ENCODE measurements at places on chromosomes 11 and 22.

GRCh38 chr11:119254239-119254638 is 48.1 kb downstream of the CBL start:
- DNase-seq = no peak

GRCh38 chr11:32098142-32098903 is 7.4 kb downstream of the RCN1 start:
- DNase-seq = no peak

DNA sequence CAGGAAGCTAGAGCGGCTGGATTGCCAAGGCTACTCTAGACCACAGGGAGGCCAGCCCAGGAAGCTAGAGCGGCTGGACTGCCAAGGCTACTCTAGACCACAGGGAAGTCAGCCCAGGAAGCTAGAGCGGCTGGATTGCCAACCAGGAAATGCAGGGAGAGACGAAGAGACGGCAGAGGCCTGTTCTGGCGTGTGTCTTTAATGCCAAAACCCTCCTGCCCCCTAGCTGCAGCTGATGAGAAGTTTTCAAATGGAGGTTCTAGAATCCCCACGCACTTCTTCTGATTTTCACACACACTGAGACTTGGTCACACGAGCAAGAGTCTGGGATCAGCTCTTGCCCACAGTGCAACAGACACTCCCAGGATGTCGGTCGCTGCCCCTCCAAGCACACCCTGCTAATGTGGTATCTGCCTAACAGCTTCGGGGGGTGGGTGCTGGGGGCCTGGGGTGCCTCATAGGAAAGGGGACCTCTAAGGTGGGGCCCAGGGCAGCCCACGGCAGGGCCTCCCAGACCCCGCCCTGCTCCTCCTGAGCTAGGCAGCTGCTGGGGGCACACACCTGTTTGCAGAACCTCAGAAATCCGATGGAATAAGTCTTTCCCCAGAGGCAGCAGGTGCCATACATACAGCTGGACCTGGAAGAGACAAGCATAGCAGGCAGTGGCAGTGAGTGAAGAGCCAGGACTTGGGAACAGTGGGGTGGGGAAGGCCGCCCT is 28.5 kb downstream of the MAFF start:
- peak; percentile 60 for DNase-seq

DNA sequence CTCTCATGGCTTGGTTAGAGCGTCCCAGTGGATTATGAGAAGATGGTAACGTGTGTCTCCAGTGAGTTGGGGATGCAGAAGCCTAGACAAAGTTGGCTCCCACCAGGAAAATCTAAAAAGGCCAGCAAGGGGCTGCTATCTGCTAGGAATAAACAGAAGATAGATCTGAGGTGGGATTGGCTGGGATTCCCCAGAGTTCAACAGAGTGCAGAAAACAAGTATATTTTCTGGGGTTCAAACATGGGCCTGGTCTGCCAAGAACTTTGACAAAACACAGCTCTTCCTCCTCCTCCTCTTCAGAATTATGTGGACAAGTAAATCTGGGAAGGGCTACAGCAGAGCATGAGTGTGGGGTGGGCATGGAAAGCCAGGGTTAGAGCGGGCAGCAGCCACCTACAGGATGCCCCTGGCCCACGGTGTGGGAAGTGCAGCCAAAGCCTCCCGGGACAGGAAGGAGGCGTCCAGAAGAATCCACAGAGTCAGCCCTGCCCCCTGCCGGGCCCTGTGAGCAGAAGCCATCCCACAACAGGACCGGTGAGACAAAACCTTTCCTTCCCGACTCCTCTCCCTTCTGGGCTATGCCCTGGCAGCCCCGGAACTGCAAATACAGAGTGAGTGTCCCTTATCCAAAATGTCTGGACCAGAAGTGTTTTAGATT is 67.1 kb downstream of the CD82 start:
- DNase-seq = peak; percentile 49

DNA sequence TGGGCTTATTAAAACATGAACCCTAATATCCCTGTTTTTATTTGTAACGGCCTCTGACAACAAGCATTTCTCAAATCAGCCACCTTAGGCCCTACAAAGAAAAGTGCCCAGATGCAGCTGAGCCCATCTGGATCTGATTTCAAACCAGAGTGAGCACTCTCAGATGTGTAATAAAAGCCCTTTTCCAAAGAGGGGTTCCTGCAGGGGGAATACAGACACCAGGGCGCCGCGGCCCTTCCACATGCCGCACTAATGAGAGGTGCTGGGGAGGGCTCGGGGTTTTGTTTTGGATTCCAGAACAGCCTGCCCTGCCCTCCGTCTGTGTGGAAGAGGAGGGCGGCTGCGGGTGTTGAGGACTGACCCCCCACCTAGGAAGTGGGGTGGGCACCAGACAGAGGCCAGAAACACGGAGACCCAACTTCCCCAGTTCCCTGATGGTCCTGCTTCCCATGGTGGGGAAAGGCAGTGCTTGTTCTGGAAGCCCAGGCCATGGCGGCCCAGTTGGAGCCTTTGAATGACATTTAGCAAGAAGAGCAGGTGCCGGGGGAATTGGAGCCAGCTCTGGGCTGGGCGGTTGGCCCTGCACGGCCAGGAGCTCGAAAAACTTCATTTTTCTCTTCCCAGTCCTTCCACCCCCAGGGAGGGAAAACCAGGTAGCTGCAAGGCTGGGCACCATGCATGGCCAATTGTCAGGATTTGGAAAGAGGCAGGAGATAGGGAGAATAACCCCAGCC is 63.7 kb downstream of the MACROD1 start:
- no peak for DNase-seq

DNA sequence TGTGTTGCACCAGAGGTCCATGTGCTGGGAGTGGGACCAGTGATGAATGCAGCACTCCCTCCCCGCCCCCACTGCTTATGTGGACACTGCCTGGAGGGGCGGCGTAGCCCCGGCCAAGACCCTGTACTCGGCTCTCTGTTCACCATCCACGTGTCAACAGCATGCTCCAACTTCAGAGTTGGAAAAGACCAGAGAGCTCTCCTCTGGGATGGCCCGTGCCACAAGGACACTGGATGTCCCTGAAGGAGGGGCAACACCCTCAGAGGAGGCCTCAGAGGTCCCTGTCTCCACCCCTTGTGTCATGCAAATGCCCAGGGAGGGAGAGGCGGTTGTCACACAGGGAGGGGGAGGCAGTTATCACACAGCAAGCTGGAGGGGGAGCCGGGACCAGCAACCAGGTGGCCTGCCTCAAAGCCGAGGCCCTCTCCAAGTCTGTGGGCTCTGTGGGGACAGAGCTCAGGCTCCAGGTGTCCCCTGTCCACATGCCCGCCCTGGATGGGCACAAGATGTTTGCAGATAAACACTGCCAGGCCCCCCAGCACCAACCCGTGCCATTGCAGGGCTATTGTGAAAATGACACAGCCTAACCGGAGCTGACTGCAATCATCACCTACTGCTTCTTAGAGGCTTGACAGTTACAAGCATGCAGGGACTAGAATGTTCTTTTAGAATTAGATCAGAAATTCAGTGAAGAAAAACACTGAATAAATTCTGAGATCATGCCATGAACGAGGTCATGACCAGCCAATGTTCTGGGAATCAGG is 121.1 kb downstream of the PHF21B start:
- no peak for DNase-seq

- no peak for DNase-seq
Measured at GRCh38 chr11:25771605-25772004, 560.3 kb upstream of the ANO3 start.

DNA sequence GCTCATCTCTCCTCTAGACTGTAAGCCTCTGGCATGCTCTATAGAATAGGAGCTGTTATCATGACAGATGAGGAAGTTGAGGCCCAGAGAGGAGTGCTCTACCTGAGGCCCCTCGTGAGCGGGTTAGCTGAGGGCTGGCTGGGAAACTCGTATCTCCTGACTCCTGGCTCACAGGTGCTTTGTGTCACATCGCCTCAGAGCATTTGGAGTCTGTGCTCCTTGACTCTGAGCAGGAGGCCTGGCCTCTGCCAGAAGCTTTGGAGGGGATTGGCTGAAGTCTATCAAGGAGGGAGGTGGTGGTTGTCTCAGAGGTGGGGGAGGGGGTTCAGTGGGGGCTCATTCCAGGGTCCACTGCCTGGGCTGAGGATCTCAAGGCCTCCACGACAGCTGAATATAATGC is 7.4 kb downstream of the KCNC1 start:
- DNase-seq = no peak

DNA sequence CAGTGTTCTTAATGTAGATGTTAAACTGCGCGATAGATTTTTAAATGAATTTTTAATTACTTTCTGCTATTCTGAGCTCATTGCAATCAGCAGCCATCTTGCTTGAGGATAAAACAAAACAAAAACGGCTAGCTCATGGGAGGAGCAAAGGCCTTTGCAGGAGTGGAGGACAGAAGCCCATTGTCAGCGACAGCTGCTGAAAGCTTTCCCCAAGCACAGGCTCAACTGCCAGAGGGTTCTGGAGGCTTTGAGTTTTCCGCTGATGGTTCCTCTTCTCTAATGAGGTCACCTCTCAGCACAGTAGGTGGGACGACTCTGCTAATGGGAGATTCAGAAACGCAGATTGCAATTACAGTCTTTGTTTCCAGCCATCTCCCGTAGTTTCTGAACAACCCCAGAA is 167.1 kb upstream of the TTC12 start:
- DNase-seq = no peak
